Foreskin fibroblast (primary cell): ENCODE measurements at places on chromosomes 2 and 18.

DNA sequence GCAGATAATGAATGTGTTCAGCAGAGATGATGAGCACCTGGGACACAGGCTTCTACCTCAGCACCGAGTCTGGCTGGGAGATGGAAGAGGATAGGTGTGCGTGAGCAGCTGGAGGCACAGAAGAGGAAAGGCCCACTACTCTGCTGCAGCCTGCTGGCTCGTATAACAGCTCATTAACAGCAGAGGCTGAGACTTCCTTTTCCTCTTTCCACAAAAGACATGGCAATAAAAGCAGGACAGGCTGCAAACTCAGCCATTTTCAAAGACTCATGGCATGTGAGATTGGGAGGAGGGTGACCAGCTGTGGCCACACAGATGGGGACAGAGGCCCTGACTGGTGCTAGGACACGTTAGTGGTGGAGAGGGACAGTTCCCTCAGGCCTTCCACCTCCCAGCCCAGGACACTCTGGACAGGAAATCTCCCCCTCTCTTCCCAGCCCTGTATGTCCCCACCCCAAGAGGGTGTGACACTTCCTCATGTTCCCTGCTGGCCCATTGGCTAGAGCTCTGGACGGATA is 60.3 kb downstream of the CACNB4 start:
- DNase-seq: peak; percentile 11

- DNase-seq: no peak
Observed at GRCh38 chr18:49869354-49869753, 56.0 kb upstream of the ACAA2 start.

DNA sequence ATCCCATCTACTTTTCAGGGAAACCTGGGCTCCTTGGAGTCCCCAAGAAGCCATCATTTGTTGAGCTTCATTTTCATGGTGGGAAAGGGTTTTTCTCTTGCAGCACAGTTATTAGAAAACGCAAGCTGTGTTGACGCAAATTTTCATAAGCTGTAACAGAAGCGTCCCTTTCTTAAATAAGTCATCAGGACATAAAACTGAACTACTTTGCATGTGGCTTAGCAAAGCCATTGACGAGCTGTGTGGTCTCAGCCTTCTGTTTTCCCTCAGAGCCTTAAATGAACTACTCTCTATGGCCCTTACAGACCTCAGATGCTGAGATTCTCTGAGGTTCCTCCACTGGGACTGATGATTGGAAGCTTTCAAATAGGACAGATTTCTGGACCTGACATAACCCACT is 85.1 kb downstream of the ARL4C start:
- no peak for DNase-seq

DNA sequence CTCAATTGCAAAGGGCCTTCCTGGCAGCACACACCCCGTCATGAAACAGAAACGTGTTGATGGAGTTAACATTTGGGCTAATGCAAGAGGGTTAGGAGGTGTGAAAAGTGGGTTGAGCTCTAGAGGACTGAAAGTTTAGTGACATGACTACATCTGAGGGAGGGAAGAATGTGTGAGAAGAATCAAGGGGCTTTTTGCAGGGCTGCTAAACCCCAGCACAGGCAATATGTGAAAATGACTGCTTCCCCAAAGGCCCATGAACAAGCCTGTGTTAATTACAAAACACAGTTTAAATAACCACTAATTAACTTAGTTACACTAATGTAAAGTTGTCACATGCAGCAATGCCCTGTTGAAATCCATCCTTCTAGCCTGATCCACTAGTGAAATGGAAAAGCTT is 63.4 kb upstream of the PEX13 start:
- DNase-seq: no peak

DNA sequence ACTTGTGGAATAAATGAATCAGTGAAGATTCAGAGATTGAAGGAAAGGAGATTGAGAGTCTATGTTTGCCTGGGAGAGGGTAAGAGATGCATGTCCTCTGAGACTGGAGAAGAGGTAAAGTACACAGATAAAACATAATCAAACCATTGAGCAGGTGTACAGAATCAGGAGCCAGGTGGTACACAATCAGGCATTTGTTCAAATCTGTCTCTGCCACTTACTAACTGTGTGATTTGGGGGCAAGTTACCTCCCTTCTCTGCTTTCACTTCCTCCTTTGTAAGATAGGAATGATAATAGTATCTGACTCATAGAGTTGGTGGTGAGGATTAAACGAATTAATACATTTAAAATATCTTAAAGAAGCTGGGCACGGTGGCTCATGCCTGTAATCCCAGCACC is 94.0 kb downstream of the CDK15 start:
- no peak for DNase-seq

- peak; percentile 44 for DNase-seq
Observed at GRCh38 chr18:63979409-63979920, 9.6 kb downstream of the SERPINB8 start.

GRCh38 chr18:50424877-50425690 is 50.2 kb downstream of the SKA1 start:
- peak; percentile 56 for DNase-seq

GRCh38 chr2:129239141-129239540 is 740.3 kb upstream of the RAB6C start:
- DNase-seq: no peak

DNA sequence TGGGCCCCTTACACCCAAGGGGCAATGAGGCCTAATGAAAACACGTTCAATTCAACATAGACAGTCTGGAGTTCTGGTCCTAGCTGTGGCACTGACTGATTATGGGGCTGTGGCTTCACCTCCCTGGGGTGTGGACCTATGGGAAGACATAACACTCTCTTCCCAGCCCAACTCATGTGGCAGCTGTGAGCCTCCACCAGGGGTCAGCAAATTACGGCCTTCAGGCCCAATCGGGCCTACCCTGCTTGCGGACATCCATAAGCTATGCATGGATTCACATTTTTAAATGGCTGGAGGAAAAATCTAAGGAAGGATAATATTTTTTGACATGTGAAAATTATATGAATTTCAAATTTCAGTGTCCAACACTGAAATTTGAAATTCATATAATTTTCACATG is 101.3 kb downstream of the LOXHD1 start:
- DNase-seq: no peak

DNA sequence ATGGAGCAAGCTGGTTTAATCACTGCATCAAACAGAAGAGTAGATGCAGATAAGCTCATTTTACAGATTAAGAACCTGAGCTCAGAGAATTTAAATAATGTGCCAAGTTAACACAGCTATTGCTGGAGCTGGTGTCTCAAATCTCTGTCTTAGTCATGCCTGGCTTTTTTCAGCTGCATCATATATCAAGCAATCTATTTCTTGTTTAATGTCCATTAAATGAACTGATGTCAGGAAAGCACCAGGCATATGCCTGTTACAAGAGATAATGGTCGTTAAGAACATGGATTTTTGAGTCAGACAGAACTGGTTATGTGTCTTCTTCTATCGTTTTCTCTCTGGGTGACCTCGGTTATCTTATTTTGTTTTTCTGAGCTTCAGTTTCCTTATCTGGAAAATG is 59.8 kb upstream of the AQP4 start:
- no peak for DNase-seq

- peak; percentile 78 for DNase-seq
Observed at GRCh38 chr2:200172944-200173581, 133.4 kb upstream of the SPATS2L start.

DNA sequence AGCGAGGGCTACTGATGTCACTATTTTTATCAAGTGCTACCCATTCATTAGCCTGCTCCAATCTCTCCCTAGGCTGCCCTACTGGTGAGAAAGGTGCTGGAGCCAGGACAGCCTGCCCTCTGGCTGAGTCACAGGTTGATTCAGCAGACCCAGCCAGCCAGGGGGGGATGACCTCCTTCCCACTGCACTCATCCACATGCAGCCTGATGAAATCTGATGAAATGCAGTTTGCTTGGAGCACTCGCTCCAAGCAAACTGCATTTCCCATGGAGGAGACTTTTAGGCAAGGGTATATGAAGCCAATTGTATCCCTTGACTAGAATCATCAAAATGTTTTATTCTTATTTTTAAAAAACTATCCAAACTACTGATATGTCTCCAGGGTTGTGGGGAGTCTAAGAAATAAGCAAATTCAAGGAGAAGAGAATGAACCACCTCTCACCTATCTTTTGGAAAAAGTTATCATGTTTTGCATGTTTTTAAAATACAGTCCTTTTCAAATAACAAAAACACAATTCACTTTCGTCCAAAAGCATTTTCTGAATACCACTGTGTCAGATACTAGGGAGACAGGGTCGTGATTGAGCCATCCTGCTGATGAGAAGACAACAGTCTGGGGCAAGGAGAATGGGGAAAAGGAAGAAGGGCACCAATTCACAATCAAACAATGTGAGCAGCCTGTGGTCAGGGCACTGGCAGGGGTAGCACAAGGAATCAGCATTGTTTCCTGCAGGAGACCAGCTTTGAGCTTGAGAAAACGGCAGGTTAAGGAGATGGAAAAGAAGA is 128.3 kb downstream of the AFF3 start:
- peak; percentile 98 for DNase-seq

- DNase-seq: no peak
Observed at GRCh38 chr2:98697651-98698337, 33.1 kb downstream of the MGAT4A start.

DNA sequence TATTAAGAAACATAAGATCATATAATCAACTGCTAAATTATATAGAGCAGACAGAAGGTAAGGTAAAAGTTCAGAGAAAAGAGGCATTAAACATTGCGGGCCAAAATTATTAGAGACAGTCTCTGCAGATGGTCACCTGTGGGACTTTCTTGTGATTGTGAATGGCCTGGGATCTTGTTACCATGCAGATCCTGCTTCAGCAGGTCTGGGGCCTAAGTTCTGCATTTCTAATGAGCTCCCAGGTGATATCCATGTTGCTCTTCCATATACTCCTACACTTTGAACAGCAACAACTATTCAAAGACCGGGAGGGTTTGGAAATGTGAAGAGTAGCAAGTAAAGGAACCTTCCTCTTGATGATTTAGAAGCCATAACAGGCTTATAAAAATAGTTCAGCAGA is 8.5 kb upstream of the ETAA1 start:
- no peak for DNase-seq

- no peak for DNase-seq
Observed at GRCh38 chr2:241868661-241869081, 858 bp upstream of the RTP5 start.

GRCh38 chr2:84388133-84388532 is 70.9 kb downstream of the SUCLG1 start:
- no peak for DNase-seq

- DNase-seq: no peak
Observed at GRCh38 chr2:232490221-232491138, 2.8 kb upstream of the ECEL1 start.

DNA sequence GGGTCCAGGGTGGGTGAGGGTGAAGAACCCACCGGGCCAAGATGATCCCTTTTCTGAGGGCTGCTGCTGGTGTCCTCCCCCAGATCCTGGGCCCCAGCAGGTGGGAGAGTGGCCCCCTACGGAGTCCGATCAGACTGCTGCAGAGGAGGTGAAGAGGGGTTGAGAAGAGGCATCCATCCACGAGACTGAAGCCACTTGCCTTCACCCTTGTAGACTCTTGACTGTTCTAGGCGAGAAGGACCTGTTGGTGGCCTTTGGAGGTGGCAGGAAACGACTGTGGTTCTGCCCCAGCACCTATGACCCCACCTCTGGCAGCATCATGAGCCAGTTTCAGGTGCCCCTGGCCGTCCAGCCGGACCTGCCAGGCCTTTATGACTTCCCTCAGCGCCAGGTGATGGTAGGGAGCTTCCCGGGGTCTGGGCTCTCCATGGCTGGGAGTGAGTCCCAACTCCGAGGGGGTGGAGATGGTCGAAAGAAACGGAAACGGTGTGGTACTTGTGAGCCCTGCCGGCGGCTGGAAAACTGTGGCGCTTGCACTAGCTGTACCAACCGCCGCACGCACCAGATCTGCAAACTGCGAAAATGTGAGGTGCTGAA is 1.5 kb downstream of the TET3 start:
- no peak for DNase-seq

- DNase-seq: peak; percentile 71
Observed at GRCh38 chr2:162073888-162074631, at the start of gene DPP4. Gene DPP4 (minus strand): TSS chr2:162074215. CDS start chr2:162073981, 234 bp downstream.

DNA sequence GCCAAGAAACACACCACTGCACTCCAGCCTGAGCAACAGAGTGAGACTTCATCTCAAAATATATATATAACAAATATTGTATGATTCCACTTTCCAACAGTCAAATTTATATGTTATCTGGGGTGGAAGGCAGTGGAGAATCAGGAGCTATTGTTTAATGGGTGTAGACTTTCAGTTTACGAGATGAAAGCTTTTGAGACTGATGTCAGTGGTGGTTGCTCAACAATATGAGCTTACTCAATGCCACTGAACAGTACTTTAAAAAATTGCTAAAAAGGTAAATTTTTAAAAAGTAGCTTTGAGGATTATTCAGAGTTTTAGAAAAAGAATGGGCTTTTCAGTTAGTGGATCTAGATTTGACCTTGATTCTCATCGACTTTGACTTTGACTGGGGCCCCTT is 105.9 kb upstream of the ST6GAL2 start:
- peak; percentile 33 for DNase-seq

DNA sequence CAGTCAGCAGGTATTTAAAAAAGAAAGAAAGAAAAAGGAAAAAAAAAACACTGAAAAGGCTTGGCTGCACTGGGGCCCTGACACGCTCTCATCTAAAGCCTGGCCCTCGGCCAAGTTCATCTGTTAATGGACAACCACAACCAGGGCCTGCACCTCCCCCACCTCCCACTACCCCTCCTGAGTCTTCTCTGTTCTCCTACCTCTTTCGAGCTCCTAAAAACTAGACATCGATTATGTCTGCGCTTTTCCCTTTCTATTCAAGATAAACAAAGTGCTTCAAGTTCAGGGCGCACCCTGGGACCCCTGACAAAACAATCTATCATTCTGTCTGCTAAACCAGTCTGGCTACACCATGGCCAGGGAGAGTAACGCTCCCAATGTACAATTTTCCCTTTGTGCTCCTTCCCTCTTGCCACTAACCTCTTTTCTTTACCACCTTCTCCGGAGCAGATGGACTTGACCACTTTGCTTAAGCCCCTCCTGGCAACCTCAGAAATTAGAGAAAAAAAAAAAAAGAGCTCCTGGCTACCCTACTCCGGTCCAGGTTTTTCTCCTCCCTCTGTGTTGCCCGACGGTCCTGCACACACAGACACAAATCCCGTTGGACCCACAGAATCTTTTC is 22.7 kb downstream of the BCL11A start:
- DNase-seq: no peak

DNA sequence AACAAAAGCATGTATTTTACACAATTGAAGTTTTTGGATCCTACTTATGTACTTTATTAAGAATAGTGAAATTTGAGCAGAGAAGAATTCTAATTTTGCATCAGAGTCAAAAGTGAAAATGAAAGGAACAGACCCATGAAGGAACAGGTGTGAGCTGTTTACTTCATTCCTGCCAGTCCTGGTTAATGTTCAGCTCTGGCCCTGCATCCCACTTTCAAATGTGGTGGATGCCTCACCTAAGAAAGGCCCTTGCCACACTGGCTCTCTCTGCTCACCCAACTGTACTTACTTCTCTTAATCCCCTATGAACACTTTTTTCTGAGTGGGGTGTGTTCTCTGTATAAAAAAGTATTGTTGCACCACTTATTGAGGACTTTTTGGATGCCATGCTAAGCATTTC is 22.2 kb downstream of the FAM110C start:
- no peak for DNase-seq

GRCh38 chr18:9542924-9543323 is 67.6 kb downstream of the RALBP1 start:
- DNase-seq: no peak

- DNase-seq: no peak
Observed at GRCh38 chr2:145399131-145399530, 879.2 kb upstream of the ZEB2 start.

- DNase-seq: peak; percentile 83
Observed at GRCh38 chr2:10575609-10576280, 114.0 kb downstream of the NOL10 start.

- no peak for DNase-seq
Observed at GRCh38 chr2:178315488-178315948, 121.2 kb downstream of the OSBPL6 start.
